ENCODE measurements at places on chromosomes 12 and 14. TPM values are rescaled to one million over a fixed set of nuclear protein-coding genes. Genes with fewer than 3 reads are reported as not detected.

- no peak for DNase-seq
Observed at GRCh38 chr12:6539707-6540134, 5.4 kb downstream of the GAPDH start.

DNA sequence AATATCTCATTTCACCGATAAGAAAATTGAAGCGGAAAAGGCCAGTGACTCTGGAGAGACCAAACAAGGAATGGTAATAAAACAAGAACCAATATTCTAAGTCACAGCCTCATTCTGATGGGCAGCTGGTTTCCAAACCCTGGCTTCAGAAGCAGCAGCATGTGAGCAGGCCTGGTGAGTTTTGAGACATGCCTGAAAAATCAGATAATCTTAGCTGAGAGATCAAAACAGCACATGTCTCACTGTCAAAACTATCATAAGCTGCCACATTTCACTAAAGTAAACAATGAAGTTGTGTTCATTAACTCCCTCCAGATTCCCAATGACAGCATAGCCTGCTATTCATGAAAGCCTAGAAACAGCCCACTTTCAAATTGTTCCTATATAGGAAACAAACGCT lies 36.5 kb downstream of the CIT start:
- no peak for DNase-seq

- no peak for DNase-seq
Observed at GRCh38 chr14:74290415-74290814, 12.3 kb downstream of the ABCD4 start.

GRCh38 chr12:50021031-50021430 lies 4.3 kb downstream of the RACGAP1 start:
- no peak for DNase-seq

- no peak for DNase-seq
Observed at GRCh38 chr12:30098677-30099076, 314.9 kb upstream of the TMTC1 start.

DNA sequence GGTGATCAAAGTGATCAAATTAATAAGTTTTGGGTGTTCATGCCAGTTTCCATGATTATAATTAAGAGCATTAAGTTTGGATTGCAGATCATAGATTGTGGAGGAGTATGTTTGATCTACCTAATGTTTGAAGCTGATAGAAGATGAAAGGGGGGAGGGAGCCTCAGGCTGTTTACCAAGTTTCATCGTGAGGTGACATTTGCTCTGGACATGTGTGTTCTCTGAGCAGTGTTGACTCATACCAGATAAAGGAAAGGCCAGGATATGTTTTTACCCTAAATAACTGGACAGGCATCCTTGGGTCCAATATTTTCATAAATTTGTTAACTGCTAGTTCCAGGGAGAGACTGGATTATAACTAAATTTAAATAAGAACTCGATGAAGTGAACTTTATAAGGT lies 3.5 kb upstream of the SEL1L start:
- DNase-seq: no peak

GRCh38 chr14:57753821-57754220 lies 112.1 kb downstream of the SLC35F4 start:
- DNase-seq: no peak

DNA sequence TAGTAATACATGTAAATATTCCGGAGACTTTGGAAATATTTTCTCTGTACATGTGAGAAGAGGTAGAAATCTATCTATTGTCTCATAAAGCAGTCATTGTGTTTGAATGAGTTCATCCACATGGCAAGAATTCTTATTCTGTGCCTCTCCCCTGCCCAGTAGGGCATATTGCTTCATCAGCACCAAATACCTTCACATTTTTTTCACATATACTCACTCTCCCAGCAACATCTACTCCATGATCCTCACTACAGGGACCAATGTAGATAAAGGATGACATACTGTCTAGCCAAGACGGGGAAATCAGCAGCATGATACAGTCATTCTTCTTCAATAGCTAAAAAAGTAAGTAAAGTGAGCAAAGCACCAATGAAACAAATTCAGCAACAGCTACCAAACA lies 1.3 kb upstream of the TAS2R14 start:
- DNase-seq: no peak

DNA sequence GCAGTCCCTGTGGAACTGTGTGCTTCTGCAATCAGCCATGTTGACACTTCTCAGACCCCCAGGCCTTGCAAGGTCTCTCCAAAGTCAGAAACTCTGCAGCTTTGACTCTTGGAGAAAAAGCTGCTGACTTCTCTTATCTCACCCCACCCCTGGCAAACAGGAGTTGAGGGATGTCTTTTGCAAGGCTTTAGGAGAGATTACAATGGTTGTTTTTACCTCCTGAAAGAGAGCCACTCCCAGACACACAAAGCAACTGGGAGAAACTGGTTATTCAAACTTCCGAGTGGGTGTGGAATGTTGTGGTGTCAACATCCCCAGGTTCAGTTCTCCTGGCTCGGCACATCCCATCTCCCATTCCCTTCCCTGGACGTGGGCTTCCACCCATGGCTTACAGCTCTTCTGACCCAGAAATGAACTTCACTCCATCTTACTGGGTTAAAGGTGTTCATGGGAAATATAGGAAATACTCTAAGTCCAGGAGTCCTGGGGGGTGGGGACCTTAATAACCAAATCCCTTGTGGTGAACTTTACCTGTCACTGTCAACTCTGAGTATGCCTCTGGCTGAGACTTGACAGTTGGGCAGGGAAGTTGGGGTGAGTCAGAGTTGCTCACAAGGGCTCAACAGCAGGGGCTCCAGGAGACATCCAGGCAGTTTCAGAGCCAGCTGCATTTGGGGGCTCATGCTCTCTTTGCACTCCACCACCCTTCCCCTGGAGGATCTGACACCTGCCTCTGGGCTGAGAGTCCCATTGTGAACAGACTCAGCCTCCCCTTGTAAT lies 41.9 kb downstream of the CCDC177 start:
- DNase-seq: no peak

- no peak for DNase-seq
Observed at GRCh38 chr12:56928262-56928661, 5.9 kb downstream of the SDR9C7 start.

HOXC6 gene
- 14.7 TPM for total RNA-seq

BHLHE41 gene
- total RNA-seq: 49.9 TPM

ACRBP gene
- 5.2 TPM for total RNA-seq

HSPB8 gene
- total RNA-seq: 381 TPM

DPY19L2 gene
- total RNA-seq: 40.8 TPM

FAM186B gene
- total RNA-seq: 0.30 TPM

KRT73 gene
- total RNA-seq: not detected

Measured in aorta (tissue), 5 donors.